ENCODE measurements at places on chromosomes 6 and 20. TPM values are rescaled to one million over a fixed set of nuclear protein-coding genes. Genes with fewer than 3 reads are reported as not detected.
A peak's percentile ranks its signal among the peaks of the same experiment; 100 is the strongest.

CALHM6 gene
- 2.8 TPM for total RNA-seq

GRCh38 chr20:36523341-36523740 is 18.0 kb upstream of the MYL9 start:
- DNase-seq = no peak

- DNase-seq = no peak
Measured at GRCh38 chr20:40749985-40750506, 61.0 kb upstream of the MAFB start.

- no peak for DNase-seq
Measured at GRCh38 chr20:11849976-11850670, 67.6 kb upstream of the BTBD3 start.

GRCh38 chr6:30763618-30764489 is 19.5 kb upstream of the IER3 start:
- DNase-seq = peak; percentile 45

MYL9 gene
- total RNA-seq = 0.36 TPM

- no peak for DNase-seq
Measured at GRCh38 chr6:161830866-161831616, 557.2 kb upstream of the AGPAT4 start.

GRCh38 chr6:26031595-26032339 is 55.5 kb upstream of the HFE start:
- peak; percentile 98 for DNase-seq

GABRR1 gene
- 0.09 TPM for total RNA-seq

DNA sequence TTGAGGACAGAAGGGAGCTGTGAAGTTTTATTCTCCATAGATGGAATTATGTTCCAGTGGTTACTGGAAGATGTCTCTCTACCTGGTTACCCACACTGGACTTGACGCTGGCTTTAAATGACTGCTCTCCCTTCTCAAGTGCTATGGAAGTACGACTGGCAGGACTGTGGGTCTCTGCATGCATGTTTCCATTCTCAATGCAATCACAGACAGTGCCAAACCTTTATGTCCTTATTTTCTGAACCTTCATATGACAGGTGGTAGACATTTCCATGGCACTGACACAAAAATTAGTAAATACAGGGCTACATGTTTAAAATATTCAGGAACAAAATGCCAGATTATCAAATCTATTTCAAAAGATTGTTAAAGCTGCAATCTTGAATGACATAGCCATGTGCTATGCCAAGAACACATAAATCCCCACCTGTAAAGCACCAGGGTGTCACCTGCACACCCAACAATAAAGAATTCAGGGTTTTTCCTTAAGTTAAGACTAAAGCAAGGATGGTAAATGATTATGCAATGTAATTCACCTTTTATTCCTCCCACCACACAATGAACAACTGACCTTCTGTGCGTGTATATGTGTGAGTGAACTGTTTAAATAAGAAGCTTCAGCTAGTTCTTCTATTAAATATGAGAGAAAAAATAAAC is 153.3 kb upstream of the ENPP5 start:
- DNase-seq = no peak

DNA sequence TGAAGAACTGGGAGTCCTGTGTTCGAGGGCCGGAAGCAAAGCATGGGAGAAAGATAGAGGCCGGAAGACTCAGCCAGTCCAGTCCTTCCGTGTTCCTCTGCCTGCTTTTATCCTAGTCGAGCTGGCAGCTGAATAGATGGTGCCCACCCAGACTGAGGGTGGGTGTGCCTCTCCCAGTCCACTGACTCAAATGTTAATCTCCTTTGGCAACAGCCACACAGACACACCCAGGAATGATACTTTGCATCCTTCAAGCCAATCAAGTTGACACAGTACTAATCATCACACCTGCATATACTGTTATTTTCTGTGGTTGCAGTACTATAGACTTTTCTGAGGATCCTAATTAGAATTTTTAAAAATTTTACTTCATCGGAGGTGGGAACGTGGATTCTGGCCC is 21.3 kb downstream of the PCMTD2 start:
- no peak for DNase-seq

POU5F1 gene
- not detected for total RNA-seq

- no peak for DNase-seq
Measured at GRCh38 chr6:30964075-30964474, 19.4 kb upstream of the MUC21 start.

GRCh38 chr6:37607944-37608343 is 89.7 kb downstream of the MDGA1 start:
- peak; percentile 17 for DNase-seq

DNA sequence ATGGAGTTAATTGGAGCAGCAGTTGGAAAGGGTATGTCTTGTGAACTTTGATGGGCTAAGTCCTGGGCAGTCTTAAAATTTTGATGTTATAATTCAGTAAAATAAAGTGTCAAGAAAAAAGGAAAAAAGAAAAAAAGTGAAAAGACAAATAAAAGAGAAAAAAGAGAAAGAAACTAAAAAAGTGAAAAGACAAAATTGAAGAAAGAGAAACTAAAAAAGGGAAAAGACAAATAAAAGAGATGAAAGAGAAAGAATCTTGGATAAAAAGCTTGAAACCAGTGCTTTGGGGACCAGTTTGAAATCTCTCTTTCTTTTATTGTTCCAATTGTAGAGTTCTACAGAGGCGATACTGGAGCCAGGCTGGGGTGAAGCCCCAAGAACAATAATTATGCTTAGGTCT is 12.0 kb upstream of the PGK2 start:
- DNase-seq = no peak

GRCh38 chr20:44113618-44114376 is 73.2 kb downstream of the JPH2 start:
- no peak for DNase-seq
